ENCODE measurements at places on chromosomes 5 and 9.

- DNase-seq, result no peak
Observed at GRCh38 chr9:88947581-88948573, 43.4 kb upstream of the S1PR3 start.

DNA sequence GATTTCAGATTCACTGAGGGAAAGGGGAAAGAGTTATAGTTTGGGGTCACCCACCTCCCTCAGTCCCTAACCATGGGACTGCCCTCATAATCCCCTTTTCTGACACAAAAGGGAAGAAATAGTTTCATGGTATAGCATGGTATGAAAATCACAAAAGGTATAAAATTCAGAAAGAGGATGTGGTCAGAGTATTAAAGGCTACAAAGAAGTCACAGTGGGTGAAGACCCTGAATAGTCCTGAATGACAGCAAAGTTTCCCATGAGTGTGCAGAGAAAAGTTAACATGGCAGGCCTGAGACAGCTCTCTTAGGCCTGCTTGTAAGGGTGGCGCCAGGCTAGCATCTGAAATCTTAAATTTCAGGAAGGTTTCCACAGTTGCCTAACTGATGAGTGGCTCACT lies 290.6 kb upstream of the ZNF608 start:
- no peak for DNase-seq

DNA sequence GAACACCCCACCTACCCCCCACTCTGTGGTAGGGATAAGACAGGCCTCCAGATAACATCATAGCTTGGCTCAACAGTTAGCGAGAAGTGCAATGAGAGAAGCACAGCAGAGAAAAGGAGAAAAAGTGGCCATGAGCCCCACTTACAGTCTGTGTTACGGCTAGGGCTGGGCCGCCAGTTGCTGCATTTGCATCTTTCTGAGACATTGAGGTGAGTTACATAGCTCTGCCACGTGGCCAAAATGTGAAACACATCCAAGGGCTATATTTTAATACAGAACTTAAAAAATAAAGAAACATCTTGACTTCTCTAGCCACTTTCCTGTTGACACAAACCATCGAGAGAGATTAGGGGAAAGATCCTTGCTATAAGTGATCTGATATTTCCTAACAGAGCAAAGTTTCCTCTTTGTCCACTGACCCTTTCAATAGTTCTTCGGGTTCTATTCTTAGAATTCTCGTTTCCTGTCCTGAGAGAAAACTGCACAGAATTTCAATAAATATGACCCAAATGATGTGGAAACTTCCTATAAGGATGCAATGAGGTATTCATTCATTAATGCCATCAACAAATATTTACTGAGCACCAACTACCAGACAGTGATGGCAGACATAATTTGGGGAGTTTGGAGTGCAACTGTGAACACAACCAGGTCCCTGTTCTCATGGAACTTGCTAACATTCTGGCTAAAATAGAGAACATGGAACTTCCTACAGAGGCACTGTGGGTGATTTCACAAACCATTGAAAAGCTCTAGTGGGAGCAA lies 3.2 kb upstream of the TLE4 start:
- no peak for DNase-seq

DNA sequence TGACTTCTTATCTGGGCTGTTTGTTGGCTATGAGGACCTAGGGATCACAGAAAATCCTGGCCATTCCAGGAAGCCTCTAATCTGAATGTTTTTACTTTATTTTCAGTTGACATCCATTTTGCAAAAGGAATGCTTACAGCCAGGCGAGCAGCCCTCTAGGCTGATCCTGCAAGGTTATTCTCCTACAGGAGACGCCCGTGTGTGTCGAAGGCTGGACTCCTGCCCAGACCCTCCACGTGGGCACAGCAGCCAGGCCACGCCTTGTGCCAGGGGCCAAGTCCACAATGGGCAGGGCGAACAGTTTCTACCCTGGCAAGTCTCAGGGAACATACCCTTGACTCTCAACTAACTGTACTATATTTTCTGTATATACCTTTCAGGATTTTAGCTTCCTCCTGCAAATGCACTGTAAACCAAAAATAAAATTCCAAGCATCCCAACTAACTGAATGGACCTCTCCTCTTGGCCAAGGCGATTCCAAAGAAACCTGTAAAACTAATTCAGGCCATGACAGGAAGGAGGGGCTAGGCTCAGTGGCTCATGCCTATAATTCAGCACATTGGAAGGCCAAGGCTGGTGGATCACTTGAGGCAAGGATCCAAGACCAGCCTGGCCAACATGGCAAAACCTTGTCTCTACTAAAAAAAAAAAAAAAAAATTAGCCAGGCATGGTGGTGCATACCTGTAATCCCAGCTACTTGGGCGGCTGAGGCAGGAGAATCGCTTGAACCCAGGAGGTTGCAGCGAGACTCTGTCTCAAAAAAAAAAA lies 5.7 kb downstream of the CMBL start:
- DNase-seq, result no peak

GRCh38 chr5:2184026-2184366 lies 301.3 kb upstream of the IRX4 start:
- no peak for DNase-seq

- no peak for DNase-seq
Observed at GRCh38 chr5:148632255-148633066, 21.9 kb downstream of the HTR4 start.

DNA sequence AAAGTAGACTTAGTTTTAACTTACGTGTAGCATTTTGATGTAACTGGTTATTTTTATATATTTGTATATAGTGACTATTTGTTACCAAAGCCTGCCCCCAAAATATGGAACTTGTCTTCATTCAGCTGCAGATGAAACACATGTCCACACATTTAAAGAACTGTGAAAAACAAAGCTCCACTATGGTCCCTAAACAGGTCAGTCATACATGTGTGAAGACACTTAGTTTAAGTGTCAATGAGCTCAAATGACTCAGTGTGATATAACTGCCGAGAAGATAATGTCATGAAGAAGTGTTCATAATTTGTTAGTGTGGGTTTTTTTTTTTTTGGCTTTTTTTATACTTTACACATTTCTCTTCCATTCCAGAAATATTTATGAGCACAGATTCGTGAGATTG lies 28.2 kb downstream of the HAVCR1 start:
- no peak for DNase-seq

DNA sequence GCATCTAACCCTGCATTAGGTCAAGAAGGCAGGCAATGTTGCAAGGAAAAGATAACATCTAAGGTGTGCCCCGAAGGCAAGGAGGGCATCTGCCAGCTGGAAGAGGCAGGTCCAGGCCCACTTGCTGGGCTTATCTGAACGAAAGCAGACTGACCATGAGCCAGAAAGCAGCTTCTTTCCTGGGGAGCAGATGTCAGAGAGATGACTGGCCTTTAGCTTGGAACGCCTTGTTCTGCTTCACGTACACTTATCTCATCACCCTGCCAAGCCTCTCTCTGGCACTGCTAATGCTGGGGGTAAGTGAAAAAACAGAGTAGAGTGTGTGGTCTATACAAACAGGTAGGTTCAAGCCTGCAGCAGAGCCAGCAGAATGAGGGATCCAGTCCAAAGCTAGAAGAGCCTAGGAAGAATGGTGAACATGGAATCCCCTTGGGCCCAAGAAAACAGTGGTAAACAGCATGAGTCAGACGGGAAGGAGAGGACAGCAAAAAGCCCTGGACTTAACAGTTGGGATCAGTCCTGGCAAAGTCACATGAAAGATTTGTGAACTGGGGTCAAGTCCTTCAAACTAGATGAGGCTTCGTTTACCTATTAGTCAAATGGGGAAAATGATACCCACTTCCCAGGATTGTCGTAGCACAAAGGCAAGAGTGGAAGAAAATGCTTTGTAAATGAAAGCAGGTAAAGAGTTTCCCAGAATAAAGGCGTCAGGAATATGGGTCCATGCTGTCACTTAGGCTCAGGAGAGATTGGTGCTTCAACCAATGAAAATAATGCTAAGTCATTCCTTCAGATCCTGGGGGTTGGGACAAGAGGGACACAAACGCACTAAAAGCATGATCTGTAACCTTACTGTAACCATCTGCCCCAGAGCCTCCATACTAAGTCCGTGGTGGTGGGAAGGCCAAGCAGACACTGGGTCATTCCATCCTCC lies 200.9 kb downstream of the SLIT3 start:
- DNase-seq, result no peak

- no peak for DNase-seq
Observed at GRCh38 chr5:35248843-35249780, 18.8 kb upstream of the PRLR start.

All from activated CD8-positive, alpha-beta memory T cell treated with anti-CD3 and anti-CD28 coated beads for 1 hour (primary cell).